ENCODE measurements at places on chromosomes 5 and 9.

- peaks cover 7% of the 10 kb centered on the region for H3K4me1 ChIP-seq
- H3K27ac ChIP-seq: peak overlapping the region; percentile 70
- no peak overlapping the region for H3K4me3 ChIP-seq
- DNase-seq: no peak
- no peaks in the 10 kb centered on the region for H3K27me3 ChIP-seq
- no peaks in the 10 kb centered on the region for H3K36me3 ChIP-seq
Observed at GRCh38 chr9:131677049-131677443, 62.8 kb downstream of the RAPGEF1 start.

- no peaks in the 10 kb centered on the region for H3K4me1 ChIP-seq
- no peak overlapping the region for H3K4me3 ChIP-seq
- H3K27me3 ChIP-seq: no peaks in the 10 kb centered on the region
- DNase-seq: no peak
- no peaks in the 10 kb centered on the region for H3K36me3 ChIP-seq
Observed at GRCh38 chr9:87871425-87872078, 11.1 kb upstream of the SPATA31E1 start.

GRCh38 chr5:150561571-150562275 is 53.8 kb downstream of the NDST1 start:
- no peaks in the 10 kb centered on the region for H3K4me1 ChIP-seq
- H3K4me3 ChIP-seq: no peak overlapping the region
- no peaks in the 10 kb centered on the region for H3K27me3 ChIP-seq
- no peak overlapping the region for H3K27ac ChIP-seq
- no peak for DNase-seq

DNA sequence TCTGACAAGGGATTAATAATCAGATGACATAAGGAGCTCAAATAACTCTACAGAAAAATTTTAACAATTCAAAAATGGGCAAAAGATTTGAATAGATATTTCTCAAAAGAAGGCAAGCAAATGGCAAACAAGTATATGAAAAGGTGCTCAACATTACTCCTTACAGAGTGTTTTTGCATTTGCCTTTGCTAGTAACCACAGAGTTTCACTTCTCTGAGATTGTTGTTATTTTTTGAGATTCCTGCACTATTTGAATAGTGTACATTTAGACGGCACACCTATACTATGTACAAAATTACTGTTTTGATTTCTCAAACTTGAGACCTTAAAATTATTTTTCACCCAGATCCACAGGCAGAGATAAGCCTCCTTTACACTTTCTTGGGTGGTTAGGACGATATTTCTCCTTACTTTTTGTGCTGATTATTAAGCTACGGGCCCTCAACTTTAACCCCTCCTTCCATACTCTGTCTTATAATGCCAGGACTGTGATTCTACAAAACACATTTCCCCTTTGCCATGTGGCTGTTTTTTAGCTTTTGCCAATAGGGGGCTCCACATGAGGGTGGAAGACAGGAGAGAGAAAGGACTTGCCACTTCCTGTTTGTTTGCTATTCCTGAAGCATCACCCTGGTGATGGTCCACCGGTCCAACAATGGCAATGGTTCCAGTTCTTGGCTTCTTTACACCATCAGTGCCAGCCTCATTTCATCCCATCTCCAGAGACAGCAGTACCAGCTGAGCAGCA is 65.0 kb upstream of the DAP start:
- H3K36me3 ChIP-seq: no peaks in the 10 kb centered on the region
- H3K4me1 ChIP-seq: no peaks in the 10 kb centered on the region
- H3K27ac ChIP-seq: no peak overlapping the region
- H3K4me3 ChIP-seq: no peak overlapping the region

DNA sequence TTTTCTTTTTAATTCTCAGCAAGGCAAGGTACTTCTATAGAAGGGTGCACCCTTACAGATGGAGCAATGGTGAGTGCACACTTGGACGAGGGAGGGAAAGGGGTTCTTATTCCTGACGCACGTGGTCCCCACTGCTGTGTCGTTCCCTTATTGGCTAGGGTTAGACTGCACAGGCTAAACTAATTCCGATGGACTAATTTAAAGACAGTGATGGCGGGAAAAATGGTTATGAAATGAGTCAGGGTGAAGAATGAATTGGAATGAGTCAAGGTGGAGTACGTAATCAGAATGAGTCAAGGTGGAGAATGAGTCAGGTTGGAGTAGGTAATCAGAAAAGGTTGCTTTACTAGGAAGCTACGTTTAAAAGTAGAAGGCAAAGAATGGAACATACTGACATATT is 2.1 kb upstream of the HMGCS1 start:
- DNase-seq: no peak
- no peak overlapping the region for H3K27ac ChIP-seq
- H3K27me3 ChIP-seq: no peaks in the 10 kb centered on the region
- no peak overlapping the region for H3K4me3 ChIP-seq
- no peaks in the 10 kb centered on the region for H3K36me3 ChIP-seq

GRCh38 chr5:81146031-81146430 is 87.1 kb upstream of the CKMT2 start:
- H3K4me1 ChIP-seq: no peaks in the 10 kb centered on the region
- H3K27ac ChIP-seq: no peak overlapping the region
- DNase-seq: no peak
- no peaks in the 10 kb centered on the region for H3K27me3 ChIP-seq

DNA sequence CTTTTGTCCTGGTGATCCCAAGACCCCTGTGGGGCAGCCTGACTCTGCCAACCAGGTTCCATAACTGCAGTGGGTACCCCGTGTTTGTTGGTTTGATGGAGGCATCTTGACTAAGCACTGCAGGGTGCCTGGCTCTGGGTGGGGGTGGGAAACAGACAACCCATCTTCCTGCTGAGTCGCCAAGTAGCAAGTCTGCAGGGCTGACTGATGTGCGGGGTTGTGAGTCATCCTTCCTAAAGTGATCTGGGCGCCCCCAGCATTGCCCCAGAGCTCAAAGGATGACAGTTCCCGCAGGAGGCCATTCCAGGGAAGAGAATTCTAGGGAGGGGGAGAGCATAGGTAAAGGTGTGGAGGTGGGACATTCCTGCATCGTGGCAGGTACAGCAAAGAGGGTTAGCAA is 23.5 kb downstream of the DAB2IP start:
- no peaks in the 10 kb centered on the region for H3K36me3 ChIP-seq
- no peak for DNase-seq
- H3K4me1 ChIP-seq: no peaks in the 10 kb centered on the region

GRCh38 chr5:32123889-32124676 is 50.0 kb downstream of the GOLPH3 start:
- no peaks in the 10 kb centered on the region for H3K27me3 ChIP-seq
- H3K4me1 ChIP-seq: no peaks in the 10 kb centered on the region
- H3K27ac ChIP-seq: no peak overlapping the region
- no peak overlapping the region for H3K4me3 ChIP-seq

- no peaks in the 10 kb centered on the region for H3K36me3 ChIP-seq
- no peak overlapping the region for H3K4me3 ChIP-seq
- no peak for DNase-seq
- no peaks in the 10 kb centered on the region for H3K4me1 ChIP-seq
Observed at GRCh38 chr5:155150012-155150411, 136.5 kb downstream of the KIF4B start.

DNA sequence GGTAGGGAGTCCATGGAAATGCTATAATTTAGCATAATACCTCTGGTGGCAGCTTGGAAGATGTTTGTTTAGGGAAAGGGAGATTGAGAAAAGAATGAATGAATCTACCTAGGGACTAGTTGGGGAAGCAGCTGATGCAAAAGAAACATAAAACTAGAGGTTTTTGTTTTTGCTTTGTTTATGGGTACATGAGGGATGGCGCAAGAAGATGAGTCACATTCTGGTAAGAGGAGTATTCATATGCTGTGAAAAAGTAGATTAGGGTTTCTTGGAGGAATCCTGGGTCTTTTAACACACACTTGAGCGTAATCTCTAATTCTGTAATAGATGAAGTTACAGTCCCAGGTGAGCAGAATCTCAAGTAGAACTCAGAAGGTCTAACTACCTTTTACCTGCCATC is 17.1 kb downstream of the C9orf43 start:
- H3K4me3 ChIP-seq: no peak overlapping the region
- no peaks in the 10 kb centered on the region for H3K27me3 ChIP-seq
- H3K27ac ChIP-seq: no peak overlapping the region
- no peak for DNase-seq

DNA sequence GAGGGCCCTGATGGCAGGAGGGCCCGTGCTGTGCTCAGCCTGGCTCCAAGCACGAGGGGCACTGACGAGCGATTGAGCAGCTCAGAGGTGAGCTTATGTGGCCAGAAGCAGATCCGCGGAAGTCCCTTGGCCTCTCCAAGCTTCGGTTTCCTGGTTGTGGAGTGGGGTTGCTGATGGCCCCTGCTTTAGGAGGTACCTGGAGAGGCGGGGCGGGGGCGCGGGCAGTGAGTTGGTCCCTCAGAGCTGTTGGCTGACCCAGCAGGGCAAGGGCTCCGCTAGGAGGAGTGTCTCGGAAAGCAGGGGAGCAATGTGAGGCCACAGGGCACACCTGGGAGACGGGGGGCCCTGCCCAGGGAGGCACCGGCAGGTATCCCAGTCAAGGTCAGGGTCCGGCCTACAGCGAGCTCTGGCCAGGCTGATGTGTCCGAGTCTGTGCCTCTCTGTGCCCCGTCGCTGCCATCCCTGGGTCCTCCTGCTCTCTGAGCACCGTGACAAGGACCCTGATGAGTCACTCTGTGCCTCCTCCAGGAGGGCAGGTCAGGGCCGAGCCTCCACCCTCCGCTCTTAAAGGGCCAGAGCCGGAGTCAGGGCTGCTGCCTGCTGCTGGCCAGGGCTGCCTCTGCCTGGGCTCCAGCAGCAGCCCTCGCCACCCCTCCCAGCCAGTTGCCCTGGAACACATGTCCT is 14.8 kb downstream of the NCS1 start:
- peak overlapping the region; percentile 15 for H3K27ac ChIP-seq
- no peaks in the 10 kb centered on the region for H3K36me3 ChIP-seq
- peaks cover 5% of the 10 kb centered on the region for H3K4me1 ChIP-seq
- DNase-seq: peak; percentile 87

- no peaks in the 10 kb centered on the region for H3K36me3 ChIP-seq
- H3K27me3 ChIP-seq: no peaks in the 10 kb centered on the region
- no peaks in the 10 kb centered on the region for H3K4me1 ChIP-seq
Observed at GRCh38 chr9:82961504-82962125, 101.3 kb downstream of the RASEF start.

DNA sequence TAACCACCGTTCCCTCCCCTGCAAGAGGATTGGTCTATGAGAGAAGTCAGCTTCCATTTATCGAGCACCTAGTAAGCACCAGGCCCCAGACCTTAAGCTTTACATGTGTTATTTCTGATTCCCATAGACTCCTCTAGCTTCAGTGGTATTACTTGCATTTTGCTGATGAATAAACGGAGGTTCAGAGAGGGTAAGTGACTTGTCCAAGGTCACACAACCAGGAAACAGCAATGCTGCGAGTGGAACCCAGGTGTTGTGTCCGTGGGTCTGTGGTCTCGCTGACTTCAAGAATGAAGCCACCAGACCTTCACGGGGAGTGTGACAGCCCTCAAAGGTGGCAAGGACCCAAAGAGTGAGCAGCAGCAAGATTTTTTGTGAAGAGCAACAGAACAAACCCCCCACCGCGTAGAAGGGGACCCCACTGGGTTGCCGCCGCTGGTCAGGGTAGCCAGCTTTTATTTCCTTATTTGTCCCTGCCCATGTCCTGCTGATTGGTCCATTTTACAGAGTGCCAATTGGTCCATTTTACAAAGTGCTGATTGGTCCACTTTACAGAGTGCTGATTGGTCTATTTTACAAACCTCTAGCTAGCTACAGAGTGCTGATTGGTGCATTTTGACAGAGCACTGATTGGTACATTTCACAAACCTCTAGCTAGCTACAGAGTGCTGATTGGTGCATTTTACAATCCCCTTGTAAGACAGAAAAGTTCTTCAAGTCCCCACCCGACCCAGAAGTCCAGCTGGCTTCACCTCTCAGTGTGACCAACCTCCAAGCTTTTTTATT is 29.1 kb upstream of the KCNIP1 start:
- H3K4me1 ChIP-seq: no peaks in the 10 kb centered on the region
- peaks cover 2% of the 10 kb centered on the region for H3K27me3 ChIP-seq
- no peak overlapping the region for H3K27ac ChIP-seq

- peak overlapping the region; percentile 74 for H3K27ac ChIP-seq
- no peaks in the 10 kb centered on the region for H3K27me3 ChIP-seq
- H3K4me1 ChIP-seq: no peaks in the 10 kb centered on the region
- no peak for DNase-seq
- no peaks in the 10 kb centered on the region for H3K36me3 ChIP-seq
Observed at GRCh38 chr9:95773053-95773418, 102.5 kb upstream of the ERCC6L2 start.

GRCh38 chr9:75088646-75089372 is 495 bp downstream of the OSTF1 start:
- H3K4me3 ChIP-seq: peak overlapping the region; percentile 91
- DNase-seq: peak; percentile 73
- H3K4me1 ChIP-seq: peaks cover 12% of the 10 kb centered on the region
- H3K27ac ChIP-seq: peak overlapping the region; percentile 99

DNA sequence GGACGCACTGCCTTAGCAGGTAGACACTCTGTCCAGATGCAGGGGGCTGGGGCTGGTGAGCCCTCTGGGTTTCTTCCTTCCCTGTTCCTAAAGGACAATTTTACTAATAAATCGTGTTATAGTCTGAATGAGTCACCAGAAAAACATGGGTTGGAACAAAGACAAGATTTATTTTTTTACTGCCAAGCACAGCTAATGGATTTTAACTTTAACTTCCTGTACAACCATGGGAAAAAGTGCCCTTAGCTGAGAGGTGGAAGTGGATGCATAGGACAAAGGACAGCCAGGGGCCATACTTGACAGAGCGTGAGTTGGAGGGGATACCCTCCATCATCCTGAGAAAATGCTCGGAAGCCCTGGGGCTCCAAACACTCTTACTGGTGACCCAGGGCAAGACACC is 300.7 kb downstream of the MSX2 start:
- no peaks in the 10 kb centered on the region for H3K36me3 ChIP-seq
- DNase-seq: no peak
- no peaks in the 10 kb centered on the region for H3K4me1 ChIP-seq
- H3K27ac ChIP-seq: no peak overlapping the region
- no peaks in the 10 kb centered on the region for H3K27me3 ChIP-seq

GRCh38 chr9:88421348-88421747 is 33.1 kb downstream of the SPIN1 start:
- no peaks in the 10 kb centered on the region for H3K4me1 ChIP-seq
- H3K27me3 ChIP-seq: no peaks in the 10 kb centered on the region
- H3K36me3 ChIP-seq: no peaks in the 10 kb centered on the region

DNA sequence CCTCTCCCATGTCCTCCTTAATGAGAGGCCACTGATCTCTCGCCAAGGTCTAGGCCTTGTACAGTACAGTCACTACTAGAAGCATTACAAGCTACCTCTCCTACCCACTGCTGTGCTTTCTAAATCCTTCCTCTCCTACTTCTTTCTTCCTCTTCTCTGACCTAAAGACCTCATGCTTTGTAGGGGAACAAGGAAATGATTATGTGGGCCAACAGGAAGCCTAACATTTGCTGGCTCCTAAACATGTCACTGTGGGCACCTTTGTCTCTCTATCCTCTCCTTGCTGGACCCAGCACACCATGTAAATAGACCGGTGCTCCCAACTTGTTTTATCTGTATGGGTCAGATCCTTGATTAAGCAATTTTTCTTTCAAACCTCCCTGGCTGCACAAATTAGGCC is 16.7 kb downstream of the SLC28A3 start:
- H3K27ac ChIP-seq: no peak overlapping the region
- no peaks in the 10 kb centered on the region for H3K36me3 ChIP-seq
- H3K27me3 ChIP-seq: no peaks in the 10 kb centered on the region
- no peak overlapping the region for H3K4me3 ChIP-seq
- no peak for DNase-seq
- H3K4me1 ChIP-seq: no peaks in the 10 kb centered on the region
